ENCODE measurements at places on chromosomes 2 and 18.

GRCh38 chr2:9941196-9941995 is 10.1 kb upstream of the GRHL1 start:
- no peak for DNase-seq

DNA sequence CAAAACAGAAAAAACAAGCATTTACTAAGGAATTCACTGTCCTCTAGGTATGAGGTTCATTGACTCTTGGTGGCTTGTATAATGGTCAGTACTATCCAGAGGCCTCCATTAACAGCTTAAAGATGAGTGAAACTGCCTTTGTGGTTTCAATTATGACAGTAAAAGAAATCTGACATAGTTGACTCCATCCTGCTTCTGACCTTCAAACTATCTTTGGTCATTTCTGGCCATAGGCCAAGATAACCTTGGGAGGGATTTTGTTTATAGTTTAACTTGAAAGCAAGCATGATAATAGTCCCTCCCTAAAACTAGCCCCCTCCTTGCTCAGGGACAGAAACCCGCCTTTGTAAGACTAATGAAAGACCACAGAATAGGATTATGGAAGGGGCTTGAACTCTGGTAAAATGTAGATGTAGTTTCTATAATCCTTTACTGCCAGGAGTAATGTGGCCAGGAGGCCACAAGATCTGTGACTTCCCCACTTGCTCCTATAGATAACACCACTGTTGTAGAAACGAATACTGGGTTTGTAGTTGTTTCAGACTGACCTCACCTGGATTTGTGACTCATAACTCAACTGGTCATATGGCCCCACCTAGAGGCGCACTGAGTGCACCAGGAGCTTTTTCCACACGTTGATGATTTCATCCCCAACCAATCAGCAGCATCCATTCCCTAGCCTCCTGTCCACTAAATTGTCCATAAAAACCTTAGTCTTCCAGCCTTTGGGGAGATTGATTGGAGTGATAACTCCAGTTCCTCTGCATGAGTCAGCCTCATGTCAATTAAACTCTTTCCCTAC is 8.6 kb upstream of the PLEKHM3 start:
- peak; percentile 68 for DNase-seq

DNA sequence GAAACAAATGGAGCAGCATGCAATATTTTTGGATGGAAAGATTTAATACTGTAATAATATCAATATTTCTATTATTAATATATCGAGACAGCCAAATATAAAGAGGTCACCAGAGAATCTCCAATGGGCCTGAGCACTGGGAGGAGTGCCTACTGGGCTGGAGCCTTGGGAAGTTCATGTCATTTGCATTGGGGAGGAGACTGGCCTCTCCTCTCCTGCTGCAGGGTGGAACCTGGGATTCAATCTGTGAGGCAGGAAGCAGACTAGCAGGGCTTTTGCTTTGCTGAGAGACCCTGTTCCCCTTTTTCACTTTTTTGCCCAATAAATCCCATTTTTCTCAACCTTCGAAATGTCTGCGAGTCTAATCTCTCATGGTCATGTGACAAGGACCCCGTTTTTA is 390.6 kb upstream of the CYRIA start:
- DNase-seq, result no peak

GRCh38 chr2:70753902-70754301 is 14.1 kb downstream of the ADD2 start:
- no peak for DNase-seq

DNA sequence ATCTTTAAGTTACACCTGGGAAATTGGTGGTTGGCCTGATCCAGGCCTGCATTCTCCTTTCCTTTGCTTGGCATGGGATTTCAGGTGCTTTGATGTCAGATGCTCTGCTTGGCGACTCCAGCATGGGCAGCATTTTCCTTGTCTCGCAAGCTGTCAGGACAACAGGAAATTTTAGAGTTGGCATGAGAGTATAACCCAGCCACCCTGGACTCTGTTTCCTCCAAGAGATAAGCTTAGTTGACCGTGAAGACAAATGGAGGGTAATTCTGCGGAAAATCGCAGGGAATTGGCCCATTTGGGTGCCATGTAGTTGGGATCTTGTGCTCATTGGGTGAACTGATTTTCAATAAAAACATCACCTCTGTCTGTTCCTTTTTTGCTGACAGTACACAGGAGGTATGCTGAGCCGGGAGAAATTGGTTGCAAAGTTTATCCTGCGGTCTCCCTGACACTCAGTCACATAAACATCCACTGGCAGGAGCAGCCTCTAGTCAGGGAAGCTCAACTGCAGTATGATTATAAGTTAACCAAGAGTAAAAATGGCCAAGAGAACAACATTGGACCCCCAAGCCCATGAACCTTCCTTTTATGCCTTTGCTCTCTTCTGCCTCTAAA is 409.9 kb downstream of the SETBP1 start:
- DNase-seq, result no peak

GRCh38 chr2:65722028-65722778 is 289.8 kb upstream of the SPRED2 start:
- DNase-seq, result peak; percentile 75

GRCh38 chr2:215356948-215357461 is 45.1 kb downstream of the ATIC start:
- no peak for DNase-seq

- DNase-seq, result peak; percentile 99
Observed at GRCh38 chr2:80365762-80366161, 61.2 kb upstream of the LRRTM1 start.

GRCh38 chr18:74682991-74683297 is 85.3 kb downstream of the ZNF407 start:
- DNase-seq, result no peak

GRCh38 chr18:8052237-8052701 is 485.2 kb downstream of the PTPRM start:
- DNase-seq, result no peak

GRCh38 chr18:74567822-74568221 is 29.8 kb upstream of the ZNF407 start:
- DNase-seq, result no peak

GRCh38 chr2:220704810-220705209 is 867.3 kb downstream of the EPHA4 start:
- no peak for DNase-seq

DNA sequence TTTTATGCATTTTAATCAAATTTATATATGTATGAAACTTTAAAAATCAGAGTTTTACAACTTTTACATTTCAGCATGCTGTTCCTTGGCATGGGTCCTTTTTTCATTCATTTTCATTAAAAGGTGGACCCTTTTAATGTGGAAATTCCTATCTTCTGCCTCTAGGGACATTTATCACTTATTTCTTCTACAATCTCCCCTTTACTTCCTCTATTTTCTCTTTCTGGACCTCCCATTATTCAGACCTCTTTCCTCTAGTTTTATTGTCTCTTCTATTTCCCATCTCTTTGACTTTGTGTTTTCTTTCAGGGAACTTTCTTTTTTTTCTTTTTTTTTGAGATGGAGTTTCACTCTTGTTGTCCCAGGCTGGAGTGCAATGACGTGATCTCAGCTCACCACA is 5.7 kb downstream of the PROC start:
- no peak for DNase-seq

- DNase-seq, result peak; percentile 18
Observed at GRCh38 chr18:43789234-43790000, 512.1 kb upstream of the SYT4 start.

DNA sequence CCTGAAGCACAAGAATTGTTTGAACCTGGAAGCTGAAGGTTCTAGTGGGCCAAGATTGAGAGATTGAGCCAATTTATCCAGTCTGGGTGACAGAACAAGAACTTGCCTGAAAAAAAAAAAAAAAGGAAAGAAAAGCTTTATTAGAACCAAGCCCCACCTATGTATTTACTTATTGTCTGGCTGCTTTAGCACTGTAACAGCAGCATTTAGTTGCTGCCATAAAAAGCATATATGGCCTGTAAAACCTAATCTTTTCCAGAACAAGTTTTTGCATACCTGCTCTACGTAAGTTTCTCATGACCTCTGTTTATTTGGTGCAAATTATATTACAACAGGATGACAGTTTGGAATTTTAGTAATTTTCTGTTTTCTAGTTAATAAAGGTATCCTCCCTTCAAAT is 1565.6 kb upstream of the LRRTM1 start:
- no peak for DNase-seq

GRCh38 chr18:61554946-61555361 is 221.7 kb downstream of the CDH20 start:
- no peak for DNase-seq

- DNase-seq, result no peak
Observed at GRCh38 chr18:10843565-10843964, 305.8 kb downstream of the PIEZO2 start.

DNA sequence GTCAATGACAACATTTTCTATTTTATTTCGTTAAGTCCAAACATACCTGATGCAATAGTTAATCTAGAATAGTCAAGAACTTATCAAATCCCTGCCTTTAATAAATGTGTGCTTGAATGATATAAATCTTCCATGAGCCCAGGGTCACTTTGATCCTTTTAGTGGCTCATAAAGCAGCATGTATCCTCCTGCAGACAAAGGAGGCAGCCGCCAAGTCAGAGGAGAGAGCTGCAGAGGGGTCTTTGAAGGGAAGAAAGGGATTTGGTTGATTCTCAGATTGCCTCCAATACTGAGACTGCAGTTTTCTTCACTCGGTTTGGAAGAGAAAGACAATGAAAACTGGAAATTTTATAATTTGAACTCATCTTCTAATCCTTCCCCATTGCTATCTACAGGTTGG is 378.4 kb upstream of the PIK3C3 start:
- peak; percentile 44 for DNase-seq

- no peak for DNase-seq
Observed at GRCh38 chr2:26299471-26300101, 46.4 kb upstream of the SELENOI start.

- no peak for DNase-seq
Observed at GRCh38 chr2:33784488-33784887, 185.4 kb upstream of the FAM98A start.

- peak; percentile 80 for DNase-seq
Observed at GRCh38 chr2:223047260-223047761, 4.7 kb upstream of the KCNE4 start.

- no peak for DNase-seq
Observed at GRCh38 chr2:23380562-23381065, 4.4 kb upstream of the KLHL29 start.

DNA sequence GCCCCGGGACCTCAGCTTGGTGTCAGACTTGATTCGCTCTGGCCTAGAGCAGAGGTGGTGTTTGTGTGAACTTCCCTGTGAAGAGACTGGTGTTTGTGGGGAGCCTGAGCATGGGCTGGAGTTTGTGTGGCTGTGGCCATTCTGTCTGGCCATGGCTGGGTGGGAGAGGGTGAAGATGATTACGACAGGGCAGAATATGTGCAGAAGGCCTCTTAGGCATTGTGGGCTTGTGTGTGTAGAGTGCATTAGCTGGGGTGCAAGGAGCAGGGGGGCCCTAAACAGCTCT is 10.5 kb downstream of the OBSL1 start:
- DNase-seq, result no peak

DNA sequence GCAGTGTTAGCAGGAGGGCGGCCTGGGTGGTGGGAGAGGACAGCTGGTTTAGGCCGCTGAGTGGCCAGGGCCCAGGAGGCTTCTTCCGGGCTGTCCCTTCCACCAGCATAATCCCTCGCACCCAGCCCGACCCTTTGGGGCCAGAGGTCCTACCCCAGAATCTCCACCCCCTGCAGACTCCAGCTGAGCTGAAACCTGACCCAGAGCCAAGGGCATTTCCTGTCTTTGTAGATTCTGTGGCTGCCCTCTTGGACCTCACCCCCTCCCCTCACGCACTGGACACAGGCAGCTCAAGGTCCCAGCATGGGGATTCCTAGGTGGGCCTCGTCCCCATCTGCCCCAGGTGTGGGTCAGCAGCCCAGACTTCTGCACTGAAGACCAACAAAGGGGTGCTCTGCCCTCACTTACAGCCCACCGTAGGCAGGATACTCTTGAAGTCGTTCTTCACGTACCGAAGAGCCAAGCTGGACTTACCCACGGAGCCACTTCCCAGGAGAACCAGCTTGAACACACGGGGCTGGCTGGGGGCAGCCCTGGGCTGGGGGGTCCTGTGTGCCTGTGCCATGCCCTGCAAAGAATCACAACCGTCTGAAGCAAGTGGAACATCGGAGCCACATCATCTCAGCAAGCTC is 4.8 kb downstream of the RAB17 start:
- DNase-seq, result no peak

DNA sequence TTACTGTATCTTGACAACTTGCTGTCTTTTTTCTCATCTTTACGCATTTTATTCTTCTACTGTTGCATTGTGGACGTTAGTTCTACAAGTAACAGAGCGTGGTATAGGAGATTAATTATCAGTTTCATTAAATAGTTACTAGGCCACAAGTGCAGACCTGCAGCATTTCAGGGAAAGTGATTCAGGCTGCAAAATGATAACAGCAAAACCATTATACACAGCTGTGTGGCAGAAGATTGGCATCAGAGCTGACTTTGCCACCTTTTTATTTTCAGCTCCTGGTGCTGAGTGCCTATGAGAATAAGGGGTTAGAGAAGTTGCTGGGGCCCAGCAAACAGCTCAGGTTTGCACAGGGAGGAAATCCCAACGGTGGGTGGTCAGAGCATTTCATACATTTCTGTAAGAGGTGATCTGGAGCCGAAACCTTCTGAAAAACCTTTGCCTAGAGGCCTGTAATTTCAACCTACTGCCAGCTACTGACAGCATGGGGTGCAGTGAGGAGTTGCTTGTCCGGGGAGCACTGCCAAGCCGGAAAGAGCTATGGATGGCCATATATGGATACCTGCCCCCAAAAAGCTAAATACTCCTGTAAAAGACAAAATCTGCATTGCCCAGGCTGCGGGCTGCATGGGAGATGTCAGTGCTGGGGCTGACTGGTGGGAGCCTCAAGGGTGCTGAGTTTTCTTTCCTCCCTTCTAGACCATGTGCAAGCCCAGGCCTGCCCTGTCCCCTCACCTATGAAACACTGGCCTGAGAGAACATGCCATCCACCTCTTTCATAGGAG is 2.7 kb upstream of the CCBE1 start:
- DNase-seq, result no peak

GRCh38 chr2:213166109-213166508 is 14.7 kb upstream of the IKZF2 start:
- no peak for DNase-seq

- no peak for DNase-seq
Observed at GRCh38 chr2:75055820-75056675, 97.6 kb downstream of the POLE4 start.

DNA sequence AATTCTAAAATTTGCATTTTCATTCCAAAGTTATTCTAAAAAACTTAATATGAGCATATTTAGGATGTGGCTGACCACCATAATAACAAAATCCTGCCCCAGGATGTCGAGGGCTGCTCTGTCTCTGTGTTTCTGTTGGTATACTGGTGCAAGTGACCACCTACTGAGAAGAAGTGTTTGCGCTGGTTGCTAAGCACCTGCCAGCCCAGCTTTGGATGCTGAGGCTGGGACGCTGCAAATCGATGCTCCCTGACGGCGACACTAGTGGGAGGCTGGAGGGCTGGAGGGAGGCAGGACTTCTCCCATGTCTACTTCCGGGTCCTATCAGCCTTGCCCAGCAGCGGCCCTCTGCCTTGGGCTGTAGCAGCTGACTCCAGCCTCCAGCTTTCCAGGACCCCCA is 45.0 kb downstream of the LAMA1 start:
- peak; percentile 12 for DNase-seq

DNA sequence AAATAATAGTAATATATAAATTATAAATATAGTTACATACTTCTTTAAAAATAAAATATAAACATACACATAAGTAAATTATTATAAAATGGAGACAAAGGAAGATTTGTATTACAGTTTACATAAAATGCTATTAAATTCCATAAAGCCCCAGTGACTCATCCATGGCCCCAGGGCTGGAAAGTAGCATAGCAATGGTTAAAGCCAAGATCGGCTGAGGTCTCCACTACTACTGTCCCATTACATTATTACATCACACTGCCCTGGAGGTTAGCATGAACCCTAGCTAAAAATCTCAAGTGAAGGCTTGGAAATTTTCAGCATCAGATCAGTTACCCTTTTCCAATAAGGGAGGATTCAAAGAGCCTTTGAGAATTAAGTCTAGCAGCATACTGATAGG is 936.2 kb downstream of the DSC3 start:
- DNase-seq, result peak; percentile 23

Data from NCI-H82 (cell line).